ENCODE measurements at places on chromosomes 12 and 14.

DNA sequence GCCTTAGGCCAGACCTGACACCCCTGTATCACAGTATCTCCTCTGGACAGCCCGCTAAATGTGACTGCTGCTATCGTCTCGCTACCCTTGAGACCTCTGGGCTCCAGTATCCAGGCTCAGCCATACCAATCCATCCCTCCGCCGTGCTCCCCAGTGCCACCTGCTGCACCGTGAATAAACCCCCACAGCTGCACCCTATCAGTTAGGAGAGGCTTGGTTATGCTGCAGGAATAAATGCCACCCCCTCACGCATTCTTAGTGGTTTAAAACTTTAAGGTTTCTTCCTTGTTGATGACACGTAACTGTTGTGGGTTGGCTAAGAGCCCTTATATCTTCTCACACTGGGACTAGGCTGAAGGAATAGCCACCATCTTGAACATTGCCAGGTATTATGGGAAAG, 12.1 kb downstream of the CCDC63 start:
- DNase-seq, result no peak

- DNase-seq, result no peak
These were observed 29.0 kb upstream of the MED13L start for GRCh38 chr12:116306506-116306905.

DNA sequence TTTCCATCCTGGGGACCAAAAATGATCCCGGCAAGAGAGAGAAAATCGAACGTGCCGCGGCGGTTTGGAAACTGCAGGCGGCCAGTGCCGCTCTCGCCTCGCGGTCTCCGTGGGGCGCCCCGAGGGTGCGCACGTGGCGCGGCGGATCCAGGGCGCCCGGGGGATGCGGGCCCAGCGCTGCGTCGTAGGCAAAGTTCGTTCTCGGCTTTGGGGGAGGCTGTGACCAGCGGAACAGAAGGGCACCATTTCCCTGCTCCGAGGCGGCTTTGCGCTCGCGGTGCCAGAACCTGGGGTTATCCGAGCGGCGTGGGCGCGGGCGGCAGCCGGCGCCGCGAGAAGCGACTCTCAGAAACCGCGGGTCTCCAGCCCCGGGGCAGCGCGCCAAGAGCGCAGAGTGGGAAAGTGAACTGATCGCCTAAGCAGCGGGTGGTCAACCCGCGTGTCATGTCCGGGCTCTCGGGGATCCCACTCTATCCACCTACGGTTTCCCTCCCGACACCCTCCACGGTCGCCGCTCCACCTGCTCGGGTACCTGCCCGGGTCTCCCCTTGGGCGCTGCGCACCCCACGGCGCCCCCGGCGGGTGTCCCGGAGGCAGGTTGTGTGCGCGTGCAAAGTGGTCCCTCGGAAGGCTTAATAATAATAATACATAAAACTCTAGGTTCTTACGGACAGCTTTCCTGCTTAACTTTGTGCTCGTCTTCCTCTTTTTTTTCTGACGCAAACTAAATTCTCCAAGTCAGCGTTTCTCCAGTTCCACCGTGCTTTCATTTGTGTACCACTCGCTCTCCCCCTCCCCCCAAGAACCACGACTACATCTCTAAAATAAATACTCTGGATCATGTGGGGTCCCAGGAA, 1.2 kb downstream of the ESRRB start:
- no peak for DNase-seq

- no peak for DNase-seq
These were observed 79.8 kb downstream of the TMEM260 start for GRCh38 chr14:56659378-56659777.

- no peak for DNase-seq
These were observed 181.5 kb upstream of the PELI2 start for GRCh38 chr14:55936691-55937090.

DNA sequence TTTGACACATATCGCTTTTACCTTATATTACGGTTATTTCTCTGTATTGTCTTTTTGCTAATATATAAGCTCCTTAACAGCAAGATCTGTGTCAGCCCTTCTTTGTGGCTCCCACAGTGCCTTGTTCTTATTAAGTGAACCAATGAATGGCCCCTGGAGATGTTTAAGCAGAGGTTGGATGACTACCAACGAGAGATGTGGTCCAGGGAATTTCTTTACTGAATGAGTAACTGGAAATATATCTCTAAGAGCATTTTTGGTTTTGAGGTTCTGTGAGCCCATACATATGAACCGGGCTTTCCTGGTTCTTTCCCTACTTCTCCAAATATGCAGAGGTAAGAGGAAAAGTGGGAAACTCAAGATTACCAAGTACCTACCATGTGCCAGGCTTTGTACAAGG, 23.5 kb downstream of the CALCOCO1 start:
- no peak for DNase-seq

DNA sequence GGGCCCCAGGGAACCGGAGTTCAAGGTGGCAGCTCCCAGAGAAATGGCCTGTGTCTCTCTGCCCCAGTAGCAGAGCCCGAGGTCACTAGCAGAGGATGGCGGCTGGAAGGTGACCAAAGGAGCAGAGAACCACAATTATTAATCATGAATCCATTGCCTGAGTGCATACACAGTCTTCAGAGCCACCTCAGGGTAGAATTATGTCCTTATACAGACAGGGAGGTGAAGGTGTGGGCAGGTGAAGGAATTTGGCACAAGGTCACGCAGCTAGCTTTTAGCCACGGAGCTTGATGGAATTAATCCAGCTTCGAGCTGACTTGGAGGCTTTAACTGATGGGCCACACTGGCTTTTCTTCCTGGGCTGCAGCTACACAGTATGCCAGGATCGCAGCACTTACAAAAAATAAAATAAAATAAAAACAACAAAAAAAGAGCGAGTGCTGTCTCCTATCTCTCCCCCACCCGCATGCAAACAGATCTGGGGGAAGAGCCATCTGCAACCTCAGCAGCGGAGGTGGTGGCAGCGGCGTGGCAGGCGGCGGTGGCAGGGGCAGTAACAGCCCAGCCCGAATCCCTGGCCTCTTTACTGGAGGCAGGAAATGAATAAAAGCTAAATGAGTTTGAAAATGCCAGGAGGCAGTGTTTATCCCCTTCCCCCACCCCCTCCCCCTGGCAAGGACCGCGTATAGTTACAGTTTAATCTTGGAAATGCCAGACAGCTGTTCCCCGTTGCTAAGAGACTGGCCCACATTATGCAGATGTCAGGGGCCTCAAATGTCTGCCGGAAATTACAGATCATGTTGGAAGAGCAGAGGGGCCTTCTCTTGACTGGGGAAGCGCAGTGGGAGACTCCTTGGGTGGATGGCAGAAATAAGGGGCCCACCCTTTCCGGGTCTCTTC, 93.5 kb downstream of the LRRC74A start:
- peak; percentile 89 for DNase-seq

DNA sequence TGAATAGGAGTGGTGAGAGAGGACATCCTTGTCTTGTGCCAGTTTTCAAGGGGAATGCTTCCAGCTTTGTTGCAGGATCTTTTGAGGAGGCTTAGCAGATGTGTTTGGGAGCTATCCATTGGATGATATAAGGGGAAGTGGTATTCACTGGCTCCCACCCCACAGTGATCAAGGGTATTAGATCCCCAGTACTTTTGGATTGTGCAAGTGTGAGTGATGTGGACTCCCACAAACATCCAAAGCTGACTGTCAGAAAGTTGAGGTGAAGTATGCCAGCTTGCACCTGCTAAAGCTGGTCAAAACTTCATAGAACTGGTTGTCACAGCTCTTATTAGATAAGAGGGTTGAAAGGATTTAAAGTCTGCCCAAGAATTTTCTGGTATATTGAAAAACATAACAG, 110.1 kb upstream of the BTG1 start:
- no peak for DNase-seq

GRCh38 chr14:72663076-72663487, 230.8 kb downstream of the DPF3 start:
- no peak for DNase-seq
